Dorsolateral prefrontal cortex (tissue), 122 donors: ENCODE measurements at places on chromosomes 2 and 18.

DNA sequence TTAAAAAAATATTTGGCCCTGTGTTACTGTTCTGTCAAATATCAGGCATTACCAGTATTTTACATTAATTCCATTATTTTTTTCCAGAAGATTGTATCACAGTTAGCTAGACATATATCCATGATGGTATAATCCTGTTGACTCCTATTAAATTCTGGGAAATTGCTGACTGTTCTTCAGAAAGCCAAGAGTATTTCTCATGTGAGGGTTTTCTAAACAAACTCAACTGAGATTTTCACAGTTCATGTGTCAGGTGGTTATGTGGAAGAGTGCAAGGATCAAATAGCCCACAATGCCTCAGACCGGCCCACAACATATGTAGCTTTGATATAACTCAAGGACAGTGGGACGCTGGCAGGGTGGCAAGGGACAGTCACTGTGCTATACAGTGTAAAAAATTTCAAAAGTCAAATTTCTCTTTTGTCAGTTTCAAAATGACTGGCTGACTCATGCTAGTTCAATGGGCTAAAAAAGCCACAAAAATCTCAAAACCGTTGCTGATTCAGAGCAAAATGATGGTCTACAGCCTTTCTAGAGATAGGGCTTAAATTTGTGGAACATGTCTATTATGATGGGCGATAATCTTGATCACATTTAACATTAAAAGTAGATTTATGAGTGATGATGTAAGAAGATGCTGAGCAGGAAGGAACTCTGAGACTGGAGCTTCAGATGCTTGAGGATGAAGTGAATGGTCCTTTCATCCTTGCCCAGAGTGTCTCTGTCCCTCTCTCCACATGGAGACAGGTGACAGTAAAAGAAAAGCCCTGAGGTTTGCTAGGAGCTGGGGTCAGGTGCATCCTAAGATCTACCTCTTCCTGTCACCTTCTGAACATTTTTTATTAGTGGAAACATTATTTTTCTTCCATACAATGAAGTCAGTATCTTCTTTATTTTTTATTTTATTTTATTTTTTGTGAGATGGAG is 175.8 kb upstream of the PIEZO2 start:
- no peak for DNase-seq

DNA sequence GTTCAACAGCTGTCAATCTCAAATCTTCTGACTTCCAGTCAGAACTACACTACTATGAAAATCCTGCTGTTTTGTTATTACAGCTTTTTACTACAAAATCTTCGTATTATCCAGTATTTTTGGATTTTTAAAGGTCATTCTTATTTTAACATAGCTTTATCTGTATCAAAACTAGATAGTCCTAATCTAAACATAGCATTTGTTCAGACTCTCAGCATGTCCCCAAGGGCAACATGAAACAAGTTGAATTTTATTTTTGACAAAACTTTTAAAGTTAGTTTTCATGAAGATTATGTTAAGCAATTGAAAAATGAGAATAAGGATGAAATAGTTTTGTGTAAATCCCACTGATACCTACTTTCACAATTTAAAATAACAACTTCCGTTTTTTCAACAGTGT is 48.1 kb downstream of the PDE1A start:
- no peak for DNase-seq

- DNase-seq: no peak
Measured at GRCh38 chr2:48617618-48618017, at the start of gene GTF2A1L. Gene GTF2A1L (plus strand): TSS chr2:48617856. CDS start chr2:48617875, 19 bp downstream.

DNA sequence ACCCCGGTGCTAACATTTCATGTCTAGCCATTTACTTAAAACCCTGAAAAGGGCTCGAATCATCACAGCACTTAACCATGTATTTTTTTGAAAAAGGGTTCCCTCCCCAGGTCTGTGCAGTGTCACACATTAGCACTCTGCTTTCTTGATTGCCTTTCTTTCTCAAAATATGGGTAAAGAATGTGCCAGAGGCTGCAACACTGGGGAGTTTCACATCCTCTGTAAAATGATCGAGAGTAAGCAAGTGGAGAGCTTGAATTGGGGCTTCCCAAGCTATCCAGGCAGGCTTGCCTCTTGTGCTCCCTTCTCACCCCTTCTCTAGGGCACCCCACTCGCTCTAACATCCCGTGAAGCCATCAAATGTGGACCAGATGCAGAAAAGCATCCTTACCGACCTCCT is 177.0 kb upstream of the CCDC68 start:
- DNase-seq: no peak

- no peak for DNase-seq
Measured at GRCh38 chr2:85394976-85395375, 15.2 kb downstream of the CAPG start.

- no peak for DNase-seq
Measured at GRCh38 chr2:19104503-19104902, 253.9 kb downstream of the OSR1 start.

DNA sequence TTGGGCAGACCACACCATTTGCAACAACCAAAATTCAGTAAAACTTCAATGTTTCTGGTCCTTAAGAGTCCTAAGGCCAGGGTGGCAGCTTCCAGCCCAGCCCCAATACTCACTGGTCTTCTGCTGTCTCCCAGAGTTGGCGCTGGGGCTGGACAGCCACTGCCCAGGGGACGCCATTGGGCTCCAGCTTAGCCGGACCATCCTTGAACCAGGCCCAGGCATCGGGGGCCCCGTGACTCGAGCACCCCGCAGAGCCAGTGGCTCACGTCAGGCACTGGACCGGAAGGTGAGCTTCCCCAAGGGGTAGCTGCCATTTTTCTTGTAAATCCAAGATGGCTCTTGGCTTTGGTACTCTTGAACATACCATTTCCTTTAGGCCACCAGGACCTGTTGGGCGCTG is 21.8 kb downstream of the SNED1 start:
- DNase-seq: no peak

GRCh38 chr2:149383340-149383739 is 53.0 kb downstream of the LYPD6 start:
- no peak for DNase-seq

DNA sequence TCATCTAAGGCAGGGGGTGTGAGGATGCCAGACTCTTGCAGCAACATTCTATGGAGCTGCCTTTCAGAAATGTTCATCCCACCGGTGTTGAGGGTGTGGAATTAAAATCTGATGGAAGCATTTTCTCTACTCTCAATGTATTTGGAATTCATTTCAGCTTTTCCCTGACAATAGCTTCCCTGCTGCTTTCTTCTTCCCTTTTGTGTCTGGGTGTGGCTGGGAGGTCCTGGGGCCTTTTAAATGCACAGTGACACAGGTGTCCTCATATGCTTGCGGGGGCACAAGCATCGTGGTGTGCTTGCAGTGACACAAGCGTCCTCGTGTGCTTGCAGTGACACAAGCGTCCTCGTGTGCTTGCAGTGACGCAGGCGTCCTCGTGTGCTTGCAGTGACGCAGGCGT is 43.4 kb upstream of the ASB18 start:
- no peak for DNase-seq

GRCh38 chr2:140786585-140786984 is 1344.2 kb downstream of the LRP1B start:
- DNase-seq: no peak

GRCh38 chr2:38907743-38908562 is 18.3 kb downstream of the ARHGEF33 start:
- no peak for DNase-seq

GRCh38 chr18:37641573-37641972 is 76.0 kb upstream of the CELF4 start:
- no peak for DNase-seq

GRCh38 chr2:61620244-61621159 is 82.3 kb upstream of the XPO1 start:
- no peak for DNase-seq

- peak; percentile 16 for DNase-seq
Measured at GRCh38 chr2:165401285-165401852, 68.1 kb upstream of the CSRNP3 start.

- DNase-seq: no peak
Measured at GRCh38 chr2:100744589-100744988, 75.3 kb upstream of the NPAS2 start.

DNA sequence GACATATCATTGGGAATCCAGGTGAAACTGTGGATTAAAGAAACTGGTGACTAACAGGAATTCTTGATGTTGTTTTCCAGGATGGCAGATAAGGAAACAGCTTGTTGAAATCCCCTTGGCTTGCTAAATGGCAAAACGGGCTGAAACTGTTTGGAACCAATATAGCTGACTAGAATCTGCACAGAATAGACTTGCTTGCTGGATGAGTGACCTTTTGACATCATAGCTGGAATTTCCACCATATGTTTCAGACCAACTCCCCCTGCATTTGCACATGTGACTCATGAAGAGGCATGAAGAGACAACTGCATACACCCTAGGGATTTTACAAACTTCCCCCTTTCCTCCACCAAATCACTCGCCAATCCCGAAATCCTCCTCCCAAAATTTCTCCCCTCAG is 87.7 kb upstream of the LYPD1 start:
- DNase-seq: no peak

- no peak for DNase-seq
Measured at GRCh38 chr2:75432761-75433361, 127.9 kb downstream of the EVA1A start.

DNA sequence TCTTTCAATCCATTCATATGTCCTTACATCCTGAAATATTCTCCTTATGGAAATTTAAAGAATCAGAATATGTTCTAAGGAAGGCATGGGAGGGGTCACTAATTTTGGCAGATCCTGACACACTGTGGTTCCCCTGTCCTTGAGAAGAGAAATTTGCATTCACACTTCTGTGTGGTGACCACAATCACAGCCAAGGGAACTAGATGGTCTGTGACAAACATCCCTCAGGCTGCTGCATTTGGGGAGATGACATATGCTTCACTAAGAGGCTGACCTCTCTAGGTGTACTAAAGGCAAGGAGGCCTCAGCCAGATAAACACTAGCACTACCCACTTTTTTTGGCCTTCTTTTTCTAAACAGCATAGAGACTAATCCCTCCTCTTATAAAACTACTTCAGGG is 129.6 kb downstream of the MREG start:
- no peak for DNase-seq

DNA sequence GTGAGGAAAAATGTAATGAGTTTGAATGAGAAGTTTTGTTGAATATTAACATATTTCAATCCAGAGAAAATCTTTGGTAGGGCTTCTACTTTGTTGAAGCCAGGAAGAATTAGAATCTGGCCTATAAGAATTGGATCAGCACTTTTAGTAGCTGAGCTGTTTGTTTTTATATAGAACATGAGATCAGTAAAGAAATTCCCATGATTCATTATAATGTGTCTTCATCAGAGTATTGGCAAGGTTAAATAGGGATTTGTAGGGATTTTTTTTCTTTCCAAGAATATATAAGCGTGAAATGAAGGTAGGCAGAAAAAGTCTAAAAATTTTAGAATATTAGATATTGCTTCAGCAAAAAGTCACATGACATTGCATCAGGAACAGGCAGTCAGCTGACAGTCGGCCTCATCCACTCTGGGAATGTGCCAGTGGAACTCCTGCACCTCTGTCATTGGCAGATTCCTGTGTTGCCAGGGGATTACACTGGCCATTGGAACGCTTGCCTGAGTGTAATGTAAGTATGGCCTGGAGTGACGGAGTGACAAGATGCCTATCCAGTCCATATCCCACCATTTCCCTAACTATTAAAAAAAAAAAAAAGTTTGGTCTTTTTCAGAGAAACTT is 60.6 kb downstream of the SERTAD2 start:
- DNase-seq: no peak

DNA sequence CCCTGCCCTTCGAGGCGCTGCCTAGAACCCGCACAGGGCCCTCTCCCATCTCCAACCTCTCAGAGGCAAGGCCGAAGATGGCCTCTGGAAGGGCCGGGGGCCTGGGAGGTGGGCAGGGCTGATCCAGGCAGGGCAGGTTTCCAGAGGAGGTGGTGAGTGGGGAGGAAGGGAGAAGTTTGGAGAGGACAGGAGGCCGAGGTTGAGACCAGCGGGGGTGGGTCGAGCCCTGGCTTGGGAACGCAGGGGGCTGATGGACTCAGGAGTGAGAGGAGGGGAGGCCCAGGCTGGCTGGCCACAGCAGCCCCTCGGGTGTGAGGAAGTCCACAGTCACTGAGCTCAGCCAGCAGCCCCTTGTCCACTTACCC is 10.5 kb downstream of the CAPN10 start:
- no peak for DNase-seq

- no peak for DNase-seq
Measured at GRCh38 chr2:194015751-194016150, 1641.3 kb upstream of the SLC39A10 start.

DNA sequence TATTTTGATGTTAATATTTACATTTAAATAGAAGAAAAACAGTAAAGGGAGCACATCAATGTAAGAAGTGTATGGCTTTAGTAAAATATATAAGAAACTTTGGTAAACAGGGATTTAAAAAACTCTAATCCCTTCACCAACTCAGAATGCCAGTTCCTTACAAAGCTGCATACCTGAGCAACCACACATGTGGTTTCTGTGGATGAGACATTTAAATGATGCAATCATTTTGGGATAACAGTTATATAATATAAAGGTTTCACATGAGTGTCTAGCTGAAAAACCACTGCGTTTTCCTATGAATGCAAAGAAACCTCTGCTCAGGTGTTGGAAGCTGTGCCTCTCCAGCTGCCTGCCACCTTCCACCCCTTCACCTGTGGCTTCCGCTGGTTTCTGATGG is 209.1 kb upstream of the REV1 start:
- no peak for DNase-seq

GRCh38 chr2:20453087-20453486 is 6.2 kb downstream of the RHOB start:
- no peak for DNase-seq

DNA sequence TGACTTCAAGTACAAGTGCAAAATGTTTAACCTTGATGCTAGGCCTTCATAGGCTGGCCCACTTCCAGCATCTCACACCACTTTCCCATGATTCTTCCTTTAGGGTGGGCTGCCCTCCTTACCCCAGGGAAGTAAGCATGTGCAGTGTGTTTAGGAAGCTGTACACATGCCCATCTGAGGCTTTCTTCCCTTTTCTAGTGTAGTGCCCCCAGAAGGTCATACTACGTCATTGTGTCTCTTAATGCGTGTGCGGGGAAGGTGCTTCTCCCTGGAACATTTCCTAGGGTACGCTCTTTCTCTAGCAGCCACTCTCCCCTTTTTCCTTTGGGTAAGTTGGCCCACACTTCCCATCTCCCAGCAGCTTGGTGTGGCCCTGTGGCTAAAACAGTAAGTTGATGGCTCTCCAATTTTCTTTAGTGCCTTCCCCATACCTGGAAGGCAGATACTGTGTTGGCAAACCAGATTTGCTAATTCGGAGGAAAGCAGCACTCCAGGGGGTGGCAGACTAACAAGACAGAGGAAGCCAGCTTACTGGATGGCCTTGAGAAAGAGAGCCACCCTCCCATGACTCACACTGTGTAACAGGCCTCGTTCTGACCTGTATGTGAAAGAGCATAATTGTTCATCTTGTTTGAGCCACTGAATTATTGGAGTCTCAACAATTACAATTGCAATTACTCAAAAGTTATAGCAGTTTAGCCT is 1.1 kb upstream of the SULT6B1 start:
- no peak for DNase-seq

GRCh38 chr2:86064006-86064405 is 41.7 kb downstream of the POLR1A start:
- no peak for DNase-seq

DNA sequence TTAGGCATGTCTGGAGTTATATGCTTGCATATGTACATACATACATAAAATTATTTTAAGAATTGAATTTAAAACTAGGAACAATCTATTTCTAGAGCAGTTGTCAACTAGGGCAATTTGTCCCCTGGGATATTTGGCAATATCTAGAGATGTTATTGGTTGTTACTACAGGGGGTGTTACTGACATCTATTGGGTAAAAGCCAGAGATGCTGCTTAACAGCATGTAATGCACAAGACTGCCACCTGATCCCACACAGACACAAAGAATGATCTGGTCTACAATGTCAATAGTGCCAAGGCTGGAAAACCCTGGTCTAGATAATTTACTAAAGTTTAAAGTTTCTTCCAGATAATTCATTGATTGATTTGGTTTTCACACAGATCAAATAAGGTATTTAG is 185.3 kb downstream of the NYAP2 start:
- DNase-seq: no peak
